CD4-positive, alpha-beta memory T cell (primary cell): ENCODE measurements at places on chromosomes 13 and 19. TPM values are rescaled to one million over a fixed set of nuclear protein-coding genes. Genes with fewer than 3 reads are reported as not detected.

GRCh38 chr19:10587022-10587838 is at the start of gene AP1M2:
AP1M2 (minus strand) TSS chr19:10587312; CDS start chr19:10587231, 81 bp downstream.
- DNase-seq = no peak

DNA sequence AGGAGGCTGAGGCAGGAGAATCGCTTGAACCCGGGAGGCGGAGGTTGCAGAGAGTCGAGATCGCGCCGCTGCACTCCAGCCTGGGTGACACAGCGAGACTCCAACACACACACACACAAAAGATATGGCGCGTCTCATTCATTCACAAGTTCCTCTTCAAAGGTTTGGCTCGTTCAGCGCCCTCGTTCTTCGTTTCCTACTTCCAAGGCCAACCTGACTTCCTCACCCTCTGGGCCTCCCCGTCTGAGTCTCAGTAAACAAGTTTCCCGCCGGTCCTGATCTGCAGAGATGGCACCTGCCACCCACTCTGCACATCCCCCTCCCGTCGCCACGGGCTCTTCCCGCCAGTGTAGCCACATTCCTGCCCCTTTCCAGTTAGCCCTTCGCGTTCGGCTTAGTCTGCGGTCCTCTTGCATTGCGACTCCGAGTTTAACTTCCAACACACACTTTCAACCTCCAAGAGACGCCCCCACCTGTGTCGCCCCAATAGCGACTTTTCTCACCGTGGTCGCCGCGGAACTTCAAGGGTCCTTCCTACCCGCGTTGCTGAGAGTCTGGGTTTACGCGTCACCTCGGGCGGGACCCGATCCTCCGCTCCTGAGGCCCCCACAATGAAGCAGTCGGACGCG is 1.3 kb upstream of the BSG start:
- peak; percentile 71 for DNase-seq

Gene RNF113B
- total RNA-seq = not detected

Gene WDR87
- total RNA-seq = not detected

Gene PRDX2
- total RNA-seq = 116 TPM

DNA sequence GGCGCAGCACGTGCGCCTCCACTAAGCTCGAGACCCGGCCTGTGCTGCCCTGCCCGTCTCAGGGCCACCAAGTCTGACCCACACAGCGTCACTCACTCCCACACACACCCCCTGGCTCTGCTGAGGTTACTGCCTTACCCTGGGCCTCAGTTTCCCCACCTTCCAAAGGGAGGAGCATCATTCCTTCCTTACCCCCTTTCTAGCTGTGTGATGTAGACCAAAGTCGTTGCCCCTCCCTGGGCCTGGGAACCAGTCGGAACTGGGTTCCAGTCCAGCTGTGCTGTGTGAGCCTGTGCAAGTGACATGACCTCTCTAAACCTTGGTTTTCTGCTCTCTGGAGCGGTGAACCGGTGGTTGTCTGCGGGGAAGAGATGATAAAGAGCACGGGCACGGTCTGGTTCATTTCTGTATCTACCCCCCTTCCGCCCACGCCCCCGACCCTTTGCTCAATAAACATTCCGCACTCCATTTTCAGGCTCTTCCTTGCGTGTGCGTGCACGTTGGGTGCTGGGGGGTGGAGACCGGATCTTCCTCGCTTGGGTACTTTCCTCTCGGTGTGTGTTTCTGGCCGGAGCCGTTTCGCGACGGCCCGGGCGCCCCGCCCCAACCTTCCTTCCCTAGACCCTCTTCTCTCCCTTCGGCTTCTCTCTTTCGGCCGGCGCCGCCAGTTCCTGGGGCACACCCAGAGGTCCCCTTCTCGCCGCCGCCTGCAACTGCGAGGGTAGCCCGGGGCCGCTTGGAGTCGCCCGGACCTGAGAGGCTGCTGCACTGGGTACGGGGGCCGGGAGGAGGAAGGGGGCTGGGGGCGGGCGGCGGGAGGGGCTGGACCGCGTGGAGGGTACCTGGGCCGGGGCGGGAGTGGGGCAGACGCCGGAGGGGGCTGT is at the start of gene ZNF581:
Gene ZNF581 (plus strand): TSS at position 647 of the 884 bp plus-strand sequence. CDS start 923 bp downstream, outside the sequence.
- DNase-seq = peak; percentile 85

Gene CAPNS1
- total RNA-seq = 259 TPM

- no peak for DNase-seq
Measured at GRCh38 chr13:113565526-113566226, 18.9 kb upstream of the TFDP1 start.

GRCh38 chr13:23714672-23715071 is 144.5 kb downstream of the TNFRSF19 start:
- no peak for DNase-seq

Gene CD22
- 0.32 TPM for total RNA-seq

GRCh38 chr19:49113762-49114629 is at the start of gene LIN7B:
LIN7B (plus strand) TSS chr19:49114370; CDS start chr19:49114405, 35 bp downstream.
- peak; percentile 81 for DNase-seq

GRCh38 chr19:1251330-1252220 is 3.2 kb downstream of the MIDN start:
- peak; percentile 69 for DNase-seq

GRCh38 chr13:72168126-72168855 is 301.3 kb upstream of the DACH1 start:
- no peak for DNase-seq

GRCh38 chr19:16124953-16125352 is 13.3 kb downstream of the RAB8A start:
- no peak for DNase-seq

Gene SAFB
- 202 TPM for total RNA-seq

Gene LILRB1
- 1.6 TPM for total RNA-seq

Gene ZNF865
- total RNA-seq = 20.9 TPM

Gene LMTK3
- total RNA-seq = 20.6 TPM

- DNase-seq = no peak
Measured at GRCh38 chr13:36992362-36992761, 6.8 kb downstream of the ALG5 start.

GRCh38 chr19:51462276-51462675 is 4.0 kb upstream of the SIGLEC8 start:
- no peak for DNase-seq

GRCh38 chr19:38728752-38729541 is 15.3 kb downstream of the CAPN12 start:
- DNase-seq = no peak

Gene ZNF836
- 54.7 TPM for total RNA-seq

DNA sequence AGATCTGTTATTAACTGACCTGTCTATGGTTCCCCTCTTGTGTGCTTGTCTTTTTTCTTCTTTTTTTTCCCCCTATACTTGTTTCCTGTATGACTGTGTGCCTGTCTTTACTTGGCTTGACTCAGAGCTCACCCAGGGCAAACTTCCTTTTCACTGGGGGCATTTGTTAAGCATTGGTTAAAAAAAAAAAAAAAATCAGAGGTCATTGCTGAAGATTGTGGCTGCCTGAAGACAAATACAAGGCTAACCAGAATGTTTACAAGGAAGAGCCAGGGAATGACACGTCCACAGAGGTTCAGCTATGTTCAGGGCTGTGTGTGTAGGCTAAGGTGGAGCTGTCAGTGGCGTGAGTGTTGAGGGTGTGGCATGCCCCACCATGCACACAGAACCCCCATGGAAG is 47.1 kb downstream of the LNX2 start:
- no peak for DNase-seq

- no peak for DNase-seq
Measured at GRCh38 chr13:113981194-113981605, 7.3 kb upstream of the C13orf46 start.

Gene FCER2
- not detected for total RNA-seq

GRCh38 chr13:106521095-106521799 is 14.2 kb downstream of the EFNB2 start:
- no peak for DNase-seq

GRCh38 chr13:35881360-35881759 is 249.8 kb downstream of the DCLK1 start:
- DNase-seq = no peak

- DNase-seq = no peak
Measured at GRCh38 chr13:38690231-38690630, 3.4 kb downstream of the FREM2 start.

DNA sequence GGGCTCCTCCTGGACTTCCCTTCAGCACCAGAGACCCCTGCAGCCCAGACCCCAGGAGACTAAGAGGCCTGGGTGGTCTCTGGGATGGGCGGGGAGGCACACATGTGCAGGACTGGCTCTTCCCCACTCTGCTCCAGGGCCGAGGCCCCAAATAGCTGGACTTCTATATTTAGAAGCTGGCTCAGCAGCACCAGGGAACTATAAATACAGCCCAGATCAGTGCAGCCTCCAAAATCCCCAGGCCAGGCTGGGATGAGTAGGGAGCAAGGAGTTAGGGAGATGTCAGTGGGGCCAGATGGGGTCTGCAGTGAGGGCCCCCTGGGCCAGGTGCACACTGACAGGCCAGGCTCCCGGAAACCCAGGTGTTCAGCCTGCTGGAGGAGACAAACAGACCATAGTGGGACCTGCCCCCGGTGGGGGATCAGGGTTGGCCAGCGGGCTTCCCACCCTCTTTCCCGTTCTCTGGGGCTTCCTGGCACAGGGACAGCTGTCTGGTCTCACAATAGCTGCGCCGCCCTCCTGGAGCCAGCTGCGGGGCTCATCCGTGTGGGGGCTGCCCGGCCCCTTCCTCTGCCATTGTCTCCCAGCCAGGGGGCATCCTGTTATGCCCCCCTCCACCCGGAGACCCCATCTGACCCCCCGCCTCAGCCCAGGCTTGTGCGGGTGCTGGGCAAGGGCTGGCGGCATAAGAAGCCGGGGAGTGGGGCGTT is 5.5 kb upstream of the ADGRE5 start:
- DNase-seq = no peak

DNA sequence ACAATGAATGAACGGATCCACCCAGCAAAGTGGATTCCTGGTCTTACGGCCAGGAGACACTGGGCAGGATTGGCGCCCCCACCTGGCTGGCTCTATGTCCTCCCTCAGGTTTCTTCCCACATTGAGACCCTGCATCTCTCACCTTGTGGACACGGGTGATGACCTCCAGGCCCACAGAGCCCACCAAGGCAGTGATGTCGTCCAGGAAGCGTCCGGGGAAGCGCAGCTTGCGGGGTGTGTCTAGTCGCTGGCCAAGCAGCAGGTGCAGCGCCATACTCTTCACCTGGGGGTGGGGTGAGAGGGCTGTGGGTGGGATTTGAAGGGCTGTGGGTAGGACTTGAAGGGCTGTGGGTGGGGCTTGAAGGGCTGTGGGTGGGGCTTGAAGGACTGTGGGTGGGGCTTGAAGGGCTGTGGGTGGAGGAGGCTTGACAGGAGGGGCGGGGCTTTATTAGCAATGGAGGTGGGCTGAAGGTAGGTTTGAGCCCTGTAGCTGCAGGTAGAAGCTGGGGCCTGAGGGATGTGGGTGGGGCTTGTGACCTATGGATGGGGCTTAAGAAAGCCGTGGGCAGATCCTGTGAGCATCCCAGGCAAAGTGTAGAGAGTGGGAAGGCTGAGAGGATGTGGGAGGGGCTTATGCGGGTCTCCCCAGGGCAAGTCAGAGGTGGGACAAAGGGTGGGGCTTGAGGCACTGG is 12.1 kb upstream of the ANGPTL8 start:
- no peak for DNase-seq

Gene POSTN
- not detected for total RNA-seq

- DNase-seq = peak; percentile 36
Measured at GRCh38 chr13:113930671-113931637, 42.9 kb downstream of the C13orf46 start.

Gene MAP4K1
- 346 TPM for total RNA-seq

DNA sequence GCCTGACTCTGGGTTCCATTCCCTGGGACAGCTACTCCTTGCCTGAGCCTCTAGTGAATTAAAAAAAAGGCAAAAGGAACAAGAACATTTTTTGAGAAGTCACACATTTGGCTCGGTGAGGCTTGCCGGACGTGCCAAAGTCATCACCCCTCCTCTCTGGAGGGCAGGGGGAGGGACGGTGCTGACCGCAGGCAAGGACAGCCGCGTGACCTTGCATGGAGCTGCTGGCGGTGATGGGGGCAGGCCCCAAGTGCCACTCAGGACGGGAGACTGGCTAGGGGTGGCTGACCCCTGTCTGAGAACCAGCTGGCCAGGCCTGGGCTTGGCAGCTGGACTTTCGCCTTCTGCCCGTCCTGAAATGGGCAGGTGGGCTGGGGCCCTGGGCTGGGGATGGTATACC is 26.4 kb downstream of the MAP2K2 start:
- DNase-seq = no peak

- peak; percentile 88 for DNase-seq
Measured at GRCh38 chr19:10797541-10798256, 38.3 kb downstream of the TMED1 start.

DNA sequence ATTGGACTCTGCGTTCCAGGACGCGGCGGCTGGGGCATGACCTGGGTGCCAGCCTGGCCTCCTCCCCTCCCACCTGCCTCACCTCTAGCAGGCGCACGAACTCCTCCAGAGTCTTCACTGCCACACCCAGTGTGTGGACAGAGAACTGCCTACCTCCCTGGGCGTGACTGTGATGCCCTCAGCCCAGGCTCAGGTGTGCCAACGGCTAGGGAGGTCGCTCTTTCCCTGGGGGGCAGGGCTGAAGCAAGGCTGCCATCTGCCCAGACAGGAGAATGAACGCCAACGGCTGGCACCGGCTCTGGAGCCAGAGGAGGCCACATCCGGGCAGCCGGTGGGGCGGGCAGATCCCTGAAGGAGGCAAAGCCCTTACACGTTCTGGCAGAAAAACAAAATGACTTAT is 11.3 kb downstream of the NANOS3 start:
- DNase-seq = no peak

Gene TMPRSS9
- not detected for total RNA-seq

Gene CC2D1A
- total RNA-seq = 37.1 TPM

DNA sequence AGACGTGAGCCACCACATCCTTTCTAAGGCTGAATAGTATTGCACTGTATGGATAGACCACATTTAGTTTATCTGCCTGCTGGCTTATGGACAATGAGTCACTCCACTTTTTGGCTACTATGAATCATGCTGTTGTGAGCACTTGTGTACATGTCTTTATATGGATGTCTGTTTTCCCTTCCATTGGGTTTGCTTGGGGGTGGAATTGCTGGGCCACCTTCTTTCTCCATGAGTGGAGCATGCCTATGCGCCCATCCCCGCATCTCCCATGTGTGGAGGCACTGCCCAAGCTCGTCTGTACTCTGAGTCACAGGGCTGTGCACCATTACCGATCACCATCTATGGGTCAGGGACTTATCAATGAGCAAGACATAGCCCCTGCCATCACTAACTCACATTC is 127.2 kb upstream of the GJB6 start:
- DNase-seq = no peak

Gene USPL1
- 31.8 TPM for total RNA-seq

GRCh38 chr19:19362075-19362474 is 41.4 kb downstream of the MAU2 start:
- no peak for DNase-seq

- no peak for DNase-seq
Measured at GRCh38 chr13:60642552-60642951, 245.5 kb downstream of the TDRD3 start.

DNA sequence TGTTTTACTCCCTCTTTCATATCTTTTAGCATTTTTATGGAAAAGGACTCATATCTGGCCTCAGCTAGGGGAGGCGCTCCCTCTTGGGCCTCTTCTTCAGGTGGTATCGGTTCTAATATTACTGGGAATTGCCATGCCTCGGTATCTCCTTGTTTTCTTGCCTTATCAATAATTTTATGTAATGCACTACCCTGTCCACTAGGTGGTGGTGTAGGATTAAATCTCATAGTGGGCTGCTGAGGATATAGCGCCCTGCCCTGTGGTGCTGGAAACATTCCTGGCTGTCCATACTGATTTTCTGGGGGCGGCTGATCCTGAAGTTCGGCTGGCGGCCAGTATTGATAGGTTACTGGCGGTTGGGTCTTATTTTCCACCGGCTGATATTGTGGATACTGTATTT is 35.8 kb downstream of the ZNF420 start:
- DNase-seq = no peak

GRCh38 chr13:53020764-53021335 is 7.8 kb upstream of the OLFM4 start:
- no peak for DNase-seq

Gene UBXN6
- total RNA-seq = 61.3 TPM

Gene UGGT2
- total RNA-seq = not detected

GRCh38 chr19:6260912-6261650 is 18.7 kb downstream of the MLLT1 start:
- peak; percentile 22 for DNase-seq
